ENCODE measurements at places on chromosomes 6 and 20. TPM values are rescaled to one million over a fixed set of nuclear protein-coding genes. Genes with fewer than 3 reads are reported as not detected.

PSORS1C2 gene
- total RNA-seq = not detected

SLC35B3 gene
- 6.9 TPM for total RNA-seq

OPRM1 gene
- total RNA-seq = not detected

PLEKHG1 gene
- 0.45 TPM for total RNA-seq

BEND6 gene
- total RNA-seq = 1.1 TPM

CENPW gene
- total RNA-seq = 40.0 TPM

IMPG1 gene
- not detected for total RNA-seq

SRMS gene
- 0.25 TPM for total RNA-seq

SPEF1 gene
- total RNA-seq = 2.3 TPM

MAS1 gene
- not detected for total RNA-seq

PKIB gene
- total RNA-seq = 0.63 TPM

PLN gene
- not detected for total RNA-seq

TCF15 gene
- total RNA-seq = not detected

EBF4 gene
- total RNA-seq = 3.2 TPM

RCAN2 gene
- total RNA-seq = not detected

LY6G6C gene
- 0.09 TPM for total RNA-seq

PPARD gene
- total RNA-seq = 6.4 TPM

FAM217B gene
- 6.0 TPM for total RNA-seq
